ENCODE measurements at places on chromosomes 1 and 21. TPM values are rescaled to one million over a fixed set of nuclear protein-coding genes. Genes with fewer than 3 reads are reported as not detected.

Gene CD244
- 0.33 TPM for total RNA-seq

Gene LCE6A
- not detected for total RNA-seq

Gene TRAF3IP3
- 0.20 TPM for total RNA-seq

Gene IRF2BP2
- total RNA-seq = 35.9 TPM

Gene BCL2L15
- total RNA-seq = 1.1 TPM

Gene CSF1
- 19.2 TPM for total RNA-seq

GRCh38 chr1:88985692-88986091 is 6.7 kb downstream of the KYAT3 start:
- no peak for ATAC-seq

GRCh38 chr1:41802532-41803501 is 115.9 kb downstream of the HIVEP3 start:
- no peak for ATAC-seq

GRCh38 chr1:31230378-31230777 is 9.3 kb downstream of the NKAIN1 start:
- no peak for ATAC-seq

GRCh38 chr1:221892301-221892830 is 150.5 kb upstream of the DUSP10 start:
- no peak for ATAC-seq

DNA sequence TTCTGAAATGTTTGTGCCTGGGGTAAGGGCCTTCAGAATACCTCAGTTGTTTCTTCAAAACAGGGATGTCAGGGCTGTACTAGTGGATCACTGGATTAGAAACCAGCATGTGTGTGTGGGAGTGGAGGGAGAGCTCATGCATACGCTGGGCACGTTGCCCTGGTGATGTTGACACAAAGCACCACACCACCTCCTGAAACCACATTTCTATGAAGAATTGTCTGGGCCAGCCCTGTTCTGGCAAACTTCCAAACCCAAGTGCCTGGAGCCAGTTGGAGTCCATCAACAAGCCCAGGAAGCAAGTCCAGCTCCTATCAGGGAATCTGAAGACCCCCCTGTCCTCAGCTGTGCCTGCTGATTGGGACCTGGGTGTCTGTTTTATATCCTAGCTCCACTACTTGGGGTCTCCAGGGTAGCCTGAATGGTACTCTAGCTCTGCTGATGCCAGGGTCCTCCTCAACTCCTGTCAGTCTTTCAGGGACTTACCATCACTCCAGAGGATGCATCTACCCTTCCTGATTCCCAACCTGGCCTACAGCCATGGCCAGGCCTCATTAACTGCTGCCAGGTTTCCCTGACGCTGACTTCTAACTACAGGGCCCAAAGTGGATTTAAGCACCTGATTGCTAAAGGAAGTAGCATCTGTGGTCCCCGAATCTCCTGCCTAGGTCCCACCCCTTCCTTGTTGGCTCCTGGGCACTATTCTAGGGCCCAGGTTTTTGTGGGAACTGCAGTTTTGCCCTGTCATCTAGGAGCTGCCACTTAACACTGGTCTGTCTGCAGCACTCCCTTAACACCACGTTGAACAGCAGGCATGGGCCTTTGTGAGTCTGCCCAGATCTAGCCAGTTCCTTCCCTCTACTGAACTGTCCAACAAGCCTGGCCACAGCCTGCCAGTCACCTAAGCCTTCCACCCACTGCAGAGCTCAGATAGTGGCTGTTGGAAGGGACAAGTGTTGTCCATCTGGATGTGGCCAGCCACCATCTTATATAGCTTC is 45.5 kb downstream of the LPAR3 start:
- ATAC-seq = peak; percentile 99

GRCh38 chr1:217012659-217013058 is 289.4 kb upstream of the ESRRG start:
- ATAC-seq = peak; percentile 82

DNA sequence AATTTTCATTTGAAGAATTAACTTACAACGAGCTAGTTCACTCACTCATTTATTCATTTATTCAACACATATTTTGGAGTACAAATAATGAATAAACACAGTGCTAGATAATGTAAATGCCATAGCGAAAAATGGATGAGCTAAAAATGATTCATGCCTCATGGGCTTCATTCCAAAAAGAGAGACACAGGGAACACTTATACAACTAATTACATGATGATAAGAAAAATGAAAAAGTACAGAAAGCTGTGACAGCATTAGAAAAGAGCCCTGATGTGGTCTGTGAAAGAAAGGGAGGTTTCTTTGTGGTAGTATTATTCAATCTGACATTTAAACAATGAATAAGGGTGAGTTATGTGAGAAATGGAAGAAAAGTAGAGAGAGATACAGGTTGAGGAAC is 726.4 kb downstream of the AMY1C start:
- ATAC-seq = no peak
